Activated CD8-positive, alpha-beta T cell treated with anti-CD3 and anti-CD28 coated beads, Interleukin-2, amount 10 ng/mL, durations not matched to agents 7 days and 5 days (primary cell): ENCODE measurements at places on chromosomes 6 and 20.

DNA sequence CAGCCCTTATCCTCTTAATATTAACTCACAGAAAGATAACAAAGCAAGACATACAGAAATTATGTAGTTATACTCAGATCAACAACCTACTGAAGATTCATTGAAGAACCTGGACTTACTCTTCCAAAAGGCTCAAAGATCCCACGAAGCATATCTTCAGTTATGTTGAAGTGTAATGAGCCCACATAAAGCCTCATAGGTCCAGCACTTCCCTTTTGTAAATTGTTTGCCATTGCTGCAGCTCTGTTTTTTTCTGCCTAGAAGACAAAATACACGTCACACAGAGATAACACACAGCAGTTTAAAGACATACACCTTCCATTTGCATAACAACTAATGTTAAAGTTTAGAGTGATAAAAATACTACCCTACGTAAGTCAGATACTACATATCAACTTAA, 20.4 kb downstream of the RBM39 start:
- no peak for DNase-seq

- DNase-seq = no peak
Observed at GRCh38 chr20:2851086-2851485, 10.5 kb downstream of the VPS16 start.

- DNase-seq = no peak
Observed at GRCh38 chr20:4832469-4832868, 110.8 kb downstream of the PRND start.

DNA sequence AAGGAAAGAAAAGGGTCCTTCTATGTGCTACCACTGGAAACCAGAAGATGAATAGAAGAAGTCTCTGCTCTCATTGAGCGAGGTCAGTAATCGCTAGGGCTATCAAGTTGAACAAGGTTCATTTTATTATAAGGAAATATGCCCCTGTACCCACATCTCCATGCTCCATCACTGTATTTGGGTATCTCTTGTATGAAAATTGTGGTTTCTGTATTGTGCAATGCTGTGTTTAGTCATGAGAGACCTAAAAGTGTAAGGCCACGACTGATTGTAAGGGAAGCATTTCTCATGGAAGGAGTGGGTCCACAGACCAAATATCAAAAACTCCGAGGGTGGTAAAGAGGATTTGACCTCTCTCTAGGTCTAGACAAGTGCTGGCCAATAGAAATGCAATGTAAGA, 3.6 kb upstream of the HS3ST5 start:
- no peak for DNase-seq

GRCh38 chr6:1947922-1948321, 297.5 kb downstream of the GMDS start:
- DNase-seq = no peak

GRCh38 chr20:59124296-59125029, 39.2 kb upstream of the ZNF831 start:
- DNase-seq = no peak

DNA sequence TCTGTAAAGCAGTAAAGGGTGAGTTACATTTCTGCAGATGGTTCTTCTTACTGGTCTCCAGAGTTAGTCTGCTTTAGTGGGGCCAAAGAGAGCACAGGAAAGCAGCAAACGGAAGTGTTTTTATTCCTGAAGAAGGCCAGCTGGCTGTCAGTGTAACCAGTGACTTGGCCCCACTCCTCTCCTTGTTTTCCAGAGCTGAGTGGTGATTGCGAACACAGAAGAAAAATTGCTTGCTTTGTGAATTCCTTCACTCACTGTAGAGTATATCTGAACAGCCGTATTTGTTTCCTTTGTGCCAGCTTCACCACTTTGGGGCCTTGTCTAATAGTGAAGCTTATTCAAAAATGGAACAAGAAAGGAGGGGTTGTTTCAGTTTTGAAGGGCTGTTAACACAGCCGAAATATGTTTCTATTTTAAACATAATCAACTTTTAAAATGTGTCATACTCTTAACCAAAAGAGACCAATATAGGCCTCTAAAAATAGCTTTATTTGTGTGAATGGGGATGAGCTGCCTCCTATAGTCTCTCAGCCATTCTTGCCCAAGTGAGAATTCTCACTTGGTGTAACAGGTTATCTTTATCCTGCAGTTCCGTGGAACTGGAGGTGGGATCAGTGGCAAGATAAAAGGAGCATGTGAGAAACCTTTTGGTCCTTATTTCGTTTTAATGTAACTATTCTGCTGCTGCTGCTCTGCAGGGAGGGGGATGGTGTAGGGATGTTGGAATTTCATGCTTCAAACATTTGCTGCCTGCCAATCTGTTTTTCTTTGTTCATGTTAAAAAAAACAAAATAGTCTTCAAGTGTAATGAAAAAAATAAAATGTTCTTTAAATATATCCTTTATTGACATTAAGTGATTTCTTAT, 37.8 kb downstream of the ZC2HC1B start:
- no peak for DNase-seq
